Stimulated activated CD8-positive, alpha-beta memory T cell treated with anti-CD3 and anti-CD28 coated beads, Interleukin-4, amount 100 ng/mL, for 1 hour (primary cell): ENCODE measurements at places on chromosomes 4 and X.

DNA sequence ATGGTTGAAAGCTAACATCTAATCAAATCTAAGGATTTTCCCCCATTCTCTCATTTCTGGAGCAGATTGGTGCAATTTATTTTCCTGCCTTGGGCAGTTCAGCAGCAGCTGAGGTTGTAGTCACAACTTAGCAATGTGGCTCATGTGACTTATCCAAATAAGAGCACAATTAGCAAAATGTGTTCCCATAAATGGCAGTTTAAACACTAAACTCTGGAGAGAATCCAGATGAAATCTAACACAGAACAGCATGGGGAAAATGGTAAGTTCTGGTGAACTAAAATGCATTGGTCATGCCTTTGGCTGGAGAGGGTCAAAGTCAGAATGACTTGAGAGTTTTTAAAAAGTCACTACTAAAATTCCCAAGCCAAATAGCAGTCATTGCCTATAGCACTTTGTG lies 422.6 kb upstream of the DIPK2B start:
- no peak for DNase-seq

- DNase-seq = no peak
Observed at GRCh38 chr4:88137112-88137511, 21.3 kb downstream of the ABCG2 start.

- DNase-seq = no peak
Observed at GRCh38 chr4:74474345-74475090, 29.6 kb downstream of the AREG start.

- no peak for DNase-seq
Observed at GRCh38 chrX:104195489-104196084, 29.3 kb downstream of the FAM199X start.

DNA sequence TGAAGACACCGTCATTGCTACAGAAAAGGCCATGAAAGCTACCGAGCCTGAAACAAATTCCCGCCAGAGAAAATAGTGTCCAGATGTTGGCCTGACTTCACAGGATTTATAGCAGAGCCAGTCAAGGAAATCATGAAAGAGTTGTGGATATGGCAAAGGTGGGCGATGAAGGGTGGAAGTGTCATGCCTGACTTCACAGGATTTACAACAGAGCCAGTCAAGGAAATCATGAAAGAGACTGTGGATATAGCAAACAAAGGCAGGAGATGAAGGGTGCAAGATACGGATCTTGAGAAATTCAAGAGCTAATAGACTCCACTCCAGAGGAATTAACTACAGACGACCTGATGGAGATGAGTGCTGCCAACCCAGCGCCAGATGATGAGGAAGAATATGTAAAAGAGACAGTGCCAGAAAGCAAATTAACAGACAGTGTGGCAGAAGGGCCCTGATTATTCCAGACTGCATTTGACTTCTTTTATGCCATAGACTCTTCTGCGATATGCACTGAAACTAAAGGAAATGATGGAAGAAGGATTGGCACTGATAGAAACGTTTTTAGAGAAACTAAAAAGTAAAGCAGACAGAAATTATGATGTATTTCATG lies 17.2 kb downstream of the TRMT44 start:
- DNase-seq = no peak

DNA sequence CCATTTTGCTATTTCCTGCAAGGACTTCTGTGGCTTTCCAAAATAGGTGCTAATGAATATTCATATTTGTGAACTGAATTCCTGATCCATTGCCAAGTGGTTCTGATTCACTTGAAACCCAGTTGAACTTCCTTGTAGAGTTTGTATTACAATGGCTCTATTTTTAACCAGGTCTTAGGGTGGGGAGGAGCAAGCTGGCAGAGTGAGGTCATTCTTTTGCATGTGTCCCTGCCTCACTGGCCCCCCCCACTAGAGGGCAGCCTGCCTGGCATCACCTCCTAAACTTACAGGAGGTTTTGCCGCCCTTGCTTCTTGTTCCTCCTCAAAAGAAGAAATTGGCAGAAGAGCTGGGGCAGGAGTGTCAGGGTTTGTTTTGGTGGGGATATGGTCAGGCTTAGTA lies 10.5 kb downstream of the PTTG2 start:
- no peak for DNase-seq

DNA sequence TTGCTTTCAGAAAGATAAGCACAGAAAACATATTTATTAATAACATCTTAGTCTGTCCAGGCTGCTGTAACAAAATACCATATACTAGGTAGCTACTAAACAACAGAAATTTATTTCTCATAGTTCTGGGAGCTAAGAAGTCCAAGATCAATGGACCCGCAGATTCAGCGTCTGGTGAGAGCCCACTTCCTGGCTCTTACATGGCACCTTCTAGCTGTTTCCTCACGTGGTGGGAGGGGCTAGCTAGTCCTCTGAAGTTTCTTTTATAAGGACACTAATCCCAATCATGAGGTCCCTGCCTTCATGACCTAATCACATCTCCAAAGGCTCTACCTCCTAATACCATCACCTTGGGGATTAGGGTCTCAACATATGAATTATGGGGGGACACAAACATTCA lies 57.2 kb upstream of the AFF2 start:
- no peak for DNase-seq

GRCh38 chr4:89788206-89789072 lies 48.5 kb downstream of the SNCA start:
- DNase-seq = no peak

- no peak for DNase-seq
Observed at GRCh38 chr4:74624351-74625151, 169.8 kb downstream of the BTC start.

GRCh38 chr4:188596021-188596420 lies 456.8 kb downstream of the TRIML1 start:
- no peak for DNase-seq

GRCh38 chr4:14410516-14410915 lies 591.8 kb upstream of the CPEB2 start:
- DNase-seq = no peak

DNA sequence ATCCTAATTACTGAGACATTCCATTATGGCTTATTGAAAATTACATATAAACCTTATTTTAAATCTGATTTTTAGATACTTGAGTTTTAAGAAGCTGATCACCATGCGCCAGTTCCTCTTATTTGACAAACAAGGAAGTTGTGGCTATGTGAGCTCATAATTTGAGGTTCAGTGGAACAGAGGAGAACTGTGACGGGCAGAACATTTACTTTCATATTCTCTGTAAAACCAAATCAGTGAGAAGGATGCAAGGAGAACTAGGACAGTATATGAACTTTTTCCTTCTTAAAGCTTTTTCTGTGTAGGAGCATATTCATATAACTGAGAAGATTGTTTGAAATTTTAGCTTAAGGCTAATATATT lies 25.3 kb downstream of the STIM2 start:
- no peak for DNase-seq

- no peak for DNase-seq
Observed at GRCh38 chr4:129420637-129421036, 324.7 kb downstream of the C4orf33 start.

DNA sequence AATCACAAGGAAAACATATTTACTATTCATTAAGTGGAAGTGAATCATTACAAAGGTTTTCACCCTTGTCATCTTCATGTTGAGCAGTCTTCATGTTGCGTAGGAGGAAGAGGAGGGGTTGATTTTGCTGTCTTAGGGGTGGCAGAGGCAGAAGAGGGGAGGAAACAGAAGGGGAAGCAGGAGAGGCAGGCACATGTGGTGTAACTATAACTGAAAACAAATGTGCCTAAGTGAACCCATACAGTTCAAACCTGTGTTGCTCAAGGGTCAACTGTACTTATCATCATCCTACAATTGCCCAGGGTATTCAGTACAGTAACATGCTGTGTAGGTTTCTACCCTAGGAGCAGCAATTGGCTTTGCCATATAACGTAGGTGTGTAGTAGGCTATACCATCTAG lies 47.2 kb downstream of the SYNPO2 start:
- DNase-seq = no peak

GRCh38 chr4:115770046-115770543 lies 656.7 kb upstream of the NDST4 start:
- no peak for DNase-seq

GRCh38 chr4:119135721-119136121 lies at the start of gene MYOZ2:
TSS of gene MYOZ2 (plus strand) at chr4:119135832. CDS start at chr4:119136526, 694 bp downstream.
- DNase-seq = no peak

DNA sequence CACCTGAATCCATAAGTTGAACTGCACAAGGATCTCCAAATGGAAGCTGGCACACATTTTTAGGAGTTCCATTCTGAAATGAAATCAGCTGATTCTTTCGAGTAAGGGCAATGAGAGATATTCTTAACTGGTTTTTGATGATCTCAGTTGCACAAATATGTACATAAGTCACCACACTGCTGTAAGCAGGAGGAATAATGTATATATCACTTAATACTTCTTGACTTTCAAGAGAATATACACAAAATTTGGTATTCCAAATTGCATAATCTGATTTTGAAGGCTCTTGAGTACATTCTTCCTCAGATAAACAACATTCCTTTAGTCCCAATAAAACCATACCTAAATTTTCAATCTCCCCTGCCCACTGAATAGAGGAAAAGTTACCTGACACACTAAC lies 8.2 kb downstream of the FANCB start:
- no peak for DNase-seq

DNA sequence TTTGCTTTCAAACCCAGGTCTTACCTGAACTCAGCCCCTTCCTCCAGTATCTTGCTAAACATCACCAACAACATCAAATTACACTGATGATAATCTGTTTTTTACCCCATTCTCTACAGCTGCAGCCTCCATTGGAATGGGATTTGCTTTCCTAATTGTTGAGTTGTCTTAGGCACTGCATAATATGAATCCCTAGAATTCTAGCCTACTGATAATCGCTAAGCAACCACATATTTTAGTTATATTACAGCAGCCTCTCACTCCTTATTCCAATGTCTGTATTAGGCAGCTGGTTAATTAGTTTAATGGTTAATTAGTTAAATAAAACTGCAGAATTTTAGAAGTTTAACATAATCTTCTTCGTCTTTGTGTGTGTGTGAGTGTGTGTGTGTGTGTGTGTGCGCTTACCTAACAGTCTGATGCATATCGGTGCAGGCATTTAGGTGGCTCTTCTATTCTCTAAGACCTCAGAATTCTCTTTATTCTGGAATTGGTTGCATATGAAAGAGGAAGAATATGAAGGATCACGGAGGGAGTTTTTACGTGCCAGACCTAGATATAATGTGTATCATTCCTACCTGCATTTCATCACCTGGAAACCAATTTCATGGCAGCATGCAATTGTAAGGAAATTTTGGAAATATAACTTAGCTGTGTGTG lies 5.3 kb upstream of the COMMD8 start:
- DNase-seq = no peak

GRCh38 chr4:88604978-88605678 lies 12.8 kb downstream of the HERC3 start:
- no peak for DNase-seq

GRCh38 chr4:139521754-139522401 lies 34.1 kb downstream of the SETD7 start:
- no peak for DNase-seq

DNA sequence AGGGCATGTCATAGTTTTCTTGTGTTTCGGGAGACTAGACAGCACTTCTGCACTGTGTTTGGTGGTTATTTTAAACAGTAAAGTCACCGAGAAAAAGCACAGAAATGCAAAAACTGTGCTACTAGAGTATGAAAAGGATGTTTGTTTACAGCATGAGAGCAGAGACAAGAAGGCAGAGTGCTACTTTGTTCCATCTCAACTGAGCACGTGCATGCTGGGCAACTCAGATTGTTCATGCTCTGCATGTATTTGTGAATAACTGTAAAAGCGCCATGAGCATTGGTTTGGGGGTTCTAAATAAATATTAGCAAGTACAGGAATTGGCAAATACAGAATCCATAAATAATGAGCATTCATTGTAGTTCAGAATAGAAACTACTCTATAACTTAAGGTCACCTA lies 7.4 kb downstream of the EVC start:
- no peak for DNase-seq

- DNase-seq = no peak
Observed at GRCh38 chr4:85736571-85736970, 261.6 kb downstream of the ARHGAP24 start.

DNA sequence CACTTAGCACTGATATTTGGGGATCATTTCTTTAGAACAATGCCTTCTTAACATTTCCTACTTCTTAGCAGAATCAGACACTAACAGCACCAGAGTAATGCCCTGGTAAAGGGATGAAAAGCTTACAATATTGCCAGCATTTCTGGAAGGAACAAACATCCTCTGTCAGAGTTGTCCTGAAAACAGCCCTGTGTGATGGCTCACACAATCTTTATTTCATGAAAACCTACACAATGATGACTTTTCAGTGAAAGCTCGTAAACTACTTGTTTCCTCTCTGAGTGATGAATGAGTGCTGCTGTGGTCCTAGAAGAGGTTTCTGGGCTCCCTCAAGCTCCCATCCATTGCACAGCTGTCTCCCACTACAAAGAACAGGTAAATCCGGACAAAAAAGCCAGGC lies 52.8 kb downstream of the GPC4 start:
- DNase-seq = no peak

DNA sequence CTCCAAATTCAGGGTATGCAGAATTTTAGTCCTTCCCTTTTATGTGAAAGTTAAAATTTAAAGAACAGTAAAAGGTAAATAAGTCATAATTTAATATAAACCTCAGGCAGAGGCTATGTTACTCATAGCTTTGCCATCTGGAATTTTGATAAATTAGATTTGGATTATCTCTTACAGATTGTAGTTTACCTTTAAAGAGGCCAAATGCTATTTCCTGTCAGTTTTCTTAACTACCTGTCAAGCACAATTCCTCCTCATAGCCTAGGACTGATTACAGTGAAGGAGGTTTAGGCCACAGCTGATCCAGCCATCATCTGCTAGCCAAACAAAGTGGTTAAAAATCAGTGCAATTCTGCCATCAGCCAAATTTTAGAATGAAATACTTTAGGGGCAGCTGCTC lies 128.1 kb downstream of the MFAP3L start:
- no peak for DNase-seq

DNA sequence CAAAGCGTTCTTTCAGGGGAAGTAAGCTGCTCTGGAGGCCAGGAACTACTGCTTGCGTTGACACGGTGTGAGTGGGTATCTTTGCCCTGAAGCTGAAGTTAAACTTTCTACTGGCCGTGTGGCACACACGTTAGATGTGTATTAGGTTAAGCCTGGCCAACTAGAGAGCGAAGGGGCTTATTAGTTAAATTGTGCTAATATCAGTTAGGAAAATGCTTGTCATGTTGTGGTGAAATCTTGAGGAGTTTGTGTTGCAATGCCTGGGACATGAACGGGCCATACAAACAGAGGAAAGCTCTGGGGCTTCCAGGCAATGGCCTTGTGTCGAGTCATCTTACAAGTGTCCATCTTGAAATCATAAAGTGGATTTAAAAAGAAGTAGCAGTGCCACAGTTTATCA lies 62.6 kb downstream of the NSUN7 start:
- no peak for DNase-seq
